Renal cortex interstitium (tissue), 15 donors: ENCODE measurements at places on chromosomes 12 and 14. TPM values are rescaled to one million over a fixed set of nuclear protein-coding genes. Genes with fewer than 3 reads are reported as not detected.

DNA sequence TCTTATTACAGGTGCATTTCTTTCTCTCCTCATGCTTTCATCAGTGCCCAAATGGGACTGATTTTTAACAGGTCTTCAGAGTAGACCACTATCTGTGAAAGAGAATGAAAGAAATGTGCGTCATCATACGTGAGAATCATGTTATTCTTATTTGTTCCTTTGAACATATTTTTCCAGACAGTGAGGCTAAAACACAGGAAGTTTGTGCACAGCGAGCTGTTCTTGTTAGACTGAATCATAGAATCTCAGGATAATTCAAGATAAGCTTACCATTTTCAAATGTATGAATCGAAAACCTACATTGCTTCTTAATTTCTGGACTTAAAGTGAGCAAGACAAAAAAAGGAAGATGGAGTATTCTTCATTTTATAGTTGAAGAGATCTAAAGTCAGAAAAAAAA is 383.1 kb downstream of the EGLN3 start:
- DNase-seq, result no peak

DNA sequence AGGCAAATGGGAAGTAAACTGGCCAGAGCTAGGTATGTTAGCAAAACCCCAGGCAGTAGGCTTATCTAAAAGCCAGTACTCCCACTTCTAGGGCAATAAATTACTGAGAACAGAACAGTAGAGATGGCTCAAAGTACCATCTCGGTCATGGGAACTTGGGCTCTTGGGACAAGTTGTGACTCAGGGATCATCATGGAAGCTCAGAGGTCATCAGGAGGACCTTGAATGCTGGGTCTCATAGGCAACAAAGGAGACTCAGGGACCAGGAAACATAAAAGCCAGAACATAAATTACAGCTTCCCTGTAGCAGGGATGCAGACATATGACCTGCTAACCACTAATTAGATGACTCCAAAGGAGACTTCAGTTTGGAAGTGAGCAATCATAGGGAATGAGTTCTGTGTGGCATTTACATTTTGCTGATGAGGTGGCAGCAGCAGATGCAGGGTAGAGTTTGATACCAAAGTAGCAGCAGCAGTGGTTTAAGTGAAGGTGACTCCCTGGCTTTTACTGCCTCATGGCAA is 97.6 kb upstream of the SCAF11 start:
- DNase-seq, result no peak

Gene TXNDC16
- polyA plus RNA-seq, result 19.7 TPM

DNA sequence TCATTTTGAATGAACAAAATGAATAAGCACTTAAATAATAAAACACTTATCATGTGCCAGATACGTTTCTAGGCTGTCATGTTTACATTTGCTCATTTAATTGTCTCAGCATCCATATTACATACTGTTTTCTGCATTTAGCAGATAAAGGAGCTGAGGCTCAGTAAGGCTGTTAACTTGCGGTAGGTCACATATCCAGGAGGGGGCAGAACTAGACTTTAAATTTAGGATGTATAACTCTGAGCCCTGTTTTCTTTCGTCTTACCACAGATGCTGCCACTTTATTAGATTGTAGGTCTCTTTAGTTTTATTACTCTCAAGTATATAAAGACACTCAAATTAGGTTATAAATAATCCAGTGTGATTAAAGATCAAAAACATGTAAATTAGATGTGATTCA is 17.7 kb downstream of the IRAK4 start:
- no peak for DNase-seq

DNA sequence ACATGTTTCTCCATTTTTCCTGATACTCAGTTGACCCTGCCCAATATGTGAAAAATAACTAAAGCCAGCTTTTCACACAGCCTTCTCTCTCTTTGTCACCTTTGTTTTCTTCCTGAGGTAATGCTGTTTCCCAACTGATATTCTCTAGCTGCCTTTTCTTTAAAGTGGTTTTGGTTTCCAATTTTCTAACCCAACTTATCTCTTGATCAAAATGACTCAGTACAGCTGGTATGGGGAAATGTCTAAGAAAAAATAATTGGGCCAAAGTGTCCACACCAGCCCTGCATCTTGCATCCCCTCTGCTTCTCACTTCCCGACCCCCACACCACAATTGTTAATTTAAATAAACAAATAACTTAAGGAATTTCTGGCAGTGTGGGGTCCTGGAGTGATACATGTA is 193.8 kb downstream of the SYT1 start:
- DNase-seq, result no peak

Gene RPS6KA5
- polyA plus RNA-seq, result 7.6 TPM
